ENCODE measurements at places on chromosomes 6 and 20.

DNA sequence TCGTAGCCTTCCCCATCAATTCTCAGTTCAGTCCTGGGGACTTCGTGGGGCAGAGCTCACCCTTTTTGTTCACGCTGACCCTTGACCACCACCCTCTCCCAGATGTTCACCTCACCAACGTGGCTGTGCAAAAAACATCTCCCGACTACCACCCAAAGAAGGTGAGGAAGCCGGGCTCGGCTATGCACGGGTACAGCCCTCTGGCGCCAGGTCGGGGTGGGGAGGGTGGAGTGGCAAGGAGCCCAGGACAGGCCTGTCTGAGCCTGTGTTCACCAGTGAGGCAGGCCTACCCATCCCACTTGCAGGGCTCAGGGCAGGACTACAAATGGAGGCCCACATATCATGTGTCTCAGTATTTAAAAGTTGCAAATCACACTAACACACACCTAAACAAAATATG lies 18.1 kb downstream of the PDRG1 start:
- DNase-seq, result no peak

DNA sequence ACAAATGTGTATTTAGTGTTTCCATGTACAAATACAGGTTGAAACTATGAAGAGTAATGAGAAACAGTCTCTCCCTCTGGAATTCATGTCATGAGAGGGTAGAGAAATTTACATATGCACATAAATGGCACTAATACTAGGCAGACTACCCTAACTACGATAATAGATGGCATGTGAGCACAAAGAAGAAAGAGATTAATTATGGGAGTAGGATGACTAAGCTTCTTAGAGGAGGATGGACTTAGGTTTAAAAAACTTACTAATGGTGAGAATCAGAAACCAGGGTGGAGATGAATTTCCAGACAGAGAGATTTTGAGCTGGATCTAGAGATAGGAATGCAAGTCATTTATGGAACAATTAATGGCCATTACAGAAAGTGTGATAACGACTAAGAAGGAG lies 225.3 kb upstream of the HTR1E start:
- no peak for DNase-seq

DNA sequence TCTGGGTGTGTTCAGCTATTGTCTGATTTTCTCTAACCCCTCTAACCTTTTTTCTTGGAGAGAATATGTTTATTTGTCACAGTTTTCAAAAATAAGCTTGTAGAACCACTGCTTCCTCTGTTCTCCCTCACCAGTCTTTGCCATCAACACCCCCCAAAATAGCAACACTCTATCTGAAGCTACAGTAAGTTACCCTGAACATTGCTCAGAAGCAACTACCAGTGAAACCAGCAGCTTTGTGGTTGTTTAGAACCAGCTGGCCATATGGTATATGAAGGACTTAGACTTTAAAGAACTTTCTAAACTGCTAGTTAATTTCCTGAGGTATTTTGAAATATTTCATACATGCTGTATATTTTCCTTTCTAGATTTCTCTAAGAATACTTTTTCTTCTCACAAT lies 242.9 kb downstream of the KHDRBS2 start:
- no peak for DNase-seq

DNA sequence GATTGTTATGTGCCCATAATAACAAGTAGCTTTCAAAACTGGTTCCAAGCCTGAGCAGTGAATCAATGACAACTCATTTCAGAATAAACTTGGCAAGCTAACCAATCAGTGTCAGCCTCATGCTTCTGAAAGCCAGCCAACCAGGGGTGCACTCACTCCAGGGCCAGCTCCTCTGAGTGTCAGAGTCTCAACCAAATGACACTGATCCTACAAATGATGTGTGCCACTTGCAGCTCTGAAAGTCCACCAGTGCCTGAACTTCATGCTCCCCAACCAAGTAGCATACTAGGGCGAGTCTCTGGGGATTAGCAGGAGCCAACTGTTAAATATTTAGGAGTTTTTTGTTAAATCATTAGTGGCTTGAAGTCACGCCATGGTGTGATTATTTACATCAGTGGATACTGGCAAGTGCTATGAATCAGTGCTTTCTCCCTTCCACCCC lies 4.5 kb downstream of the IYD start:
- no peak for DNase-seq

DNA sequence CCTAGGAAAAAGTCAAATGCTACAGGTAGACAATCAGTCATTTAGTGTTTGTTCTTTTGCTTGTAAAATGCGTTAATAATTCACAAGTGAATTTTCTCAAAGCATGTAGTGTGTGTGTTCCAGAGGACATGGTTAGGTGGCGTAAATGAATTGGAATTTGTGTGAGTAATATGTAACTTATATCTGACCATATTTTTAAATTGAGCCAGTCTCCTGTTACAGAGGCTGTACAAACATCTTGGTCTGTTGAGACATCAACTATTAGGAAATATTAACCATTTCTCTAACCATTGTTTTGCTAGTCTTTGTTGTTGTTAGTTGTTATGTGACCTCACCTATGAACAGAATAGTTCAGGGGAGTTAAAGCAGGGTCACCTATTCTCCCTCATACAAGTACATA lies 22.7 kb downstream of the MCM8 start:
- DNase-seq, result no peak

GRCh38 chr20:9311132-9311531 lies 203.3 kb upstream of the LAMP5 start:
- no peak for DNase-seq

DNA sequence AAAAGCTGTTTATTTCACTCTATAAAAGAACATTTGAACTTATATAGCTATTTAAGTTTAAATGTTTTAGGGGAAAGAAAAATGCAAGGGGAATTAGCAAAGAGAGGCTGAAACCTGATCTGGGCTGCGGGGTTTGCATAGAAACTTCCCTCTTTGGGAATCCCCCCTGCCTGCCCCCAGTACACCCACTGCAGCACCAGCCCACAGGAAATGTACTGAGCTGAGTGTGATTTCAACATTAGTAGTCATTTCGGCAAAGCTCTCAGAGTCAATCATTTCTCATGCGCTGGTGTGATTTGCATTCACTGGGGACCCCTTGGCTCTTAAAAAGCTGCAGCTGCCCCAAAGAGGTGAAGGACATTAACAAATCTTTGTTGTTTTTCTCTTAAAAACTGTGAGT lies 859.4 kb downstream of the MAFB start:
- DNase-seq, result no peak

- no peak for DNase-seq
These were observed 216.9 kb downstream of the EYA2 start for GRCh38 chr20:47111576-47111975.

DNA sequence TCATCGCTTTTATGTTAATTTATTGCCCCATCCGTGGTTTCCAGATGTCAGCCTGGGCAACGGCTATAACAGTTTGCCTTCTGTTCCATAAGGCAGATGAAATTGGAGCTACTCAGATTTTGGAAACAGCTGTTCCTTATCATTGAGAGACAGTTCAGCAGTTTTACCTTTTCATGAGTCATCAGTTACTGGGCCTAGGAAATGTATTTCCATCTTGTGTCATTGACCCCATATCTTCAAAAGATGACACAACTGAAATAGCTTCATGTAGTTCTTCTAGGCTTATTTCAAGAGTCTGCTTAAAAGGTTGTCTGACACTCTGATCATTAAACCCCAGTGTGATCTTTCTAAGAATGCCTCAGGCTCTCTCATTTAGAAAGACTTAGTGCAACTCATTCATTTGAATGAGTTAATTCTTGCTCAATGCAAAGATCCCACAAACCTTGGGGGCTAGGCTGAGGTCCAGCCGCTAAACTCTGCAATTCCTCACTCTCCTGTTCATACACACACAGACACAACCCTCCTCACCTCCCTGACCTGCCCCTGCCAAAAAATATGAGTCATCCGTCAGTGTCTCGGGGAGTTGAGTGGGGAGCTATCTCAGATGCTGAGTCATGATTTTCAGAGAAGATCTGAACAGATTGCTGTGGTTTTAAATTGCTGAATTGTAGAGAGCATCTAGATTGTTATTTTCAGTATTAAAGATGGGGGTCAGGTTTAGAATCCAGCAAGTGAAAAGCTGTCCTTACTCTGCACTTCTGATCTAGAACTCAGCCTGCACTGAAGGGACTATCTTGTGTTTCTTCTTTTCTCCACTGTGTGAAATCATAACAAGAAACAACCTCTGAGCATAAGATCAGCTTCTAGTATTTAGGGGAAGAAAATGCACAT lies 61.8 kb downstream of the RPP40 start:
- peak; percentile 90 for DNase-seq

DNA sequence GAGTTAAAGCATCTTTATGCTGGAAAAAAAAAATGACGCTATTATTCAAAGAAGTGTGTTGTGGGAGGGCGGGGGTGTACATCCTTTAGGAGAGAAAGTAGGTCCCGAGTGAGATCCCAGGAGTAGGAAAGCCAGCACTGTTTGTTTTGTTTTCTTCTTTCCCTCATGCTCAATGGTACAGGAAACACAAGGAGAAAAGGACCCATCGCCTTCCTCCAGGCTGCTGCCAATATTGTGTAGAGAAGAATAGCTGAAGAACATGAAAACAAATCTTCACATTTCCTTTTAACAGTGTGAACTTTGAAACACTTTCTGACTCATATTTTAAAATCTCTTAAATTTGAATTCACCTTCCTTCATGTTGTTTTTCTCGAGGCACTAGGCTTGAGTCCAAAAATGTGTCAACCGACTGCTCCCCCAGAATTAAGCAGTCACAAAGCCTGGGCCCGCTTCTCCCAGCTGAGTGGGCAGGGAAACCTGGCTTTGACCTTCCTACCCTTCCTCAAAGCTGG lies 22.3 kb downstream of the PPP1R16B start:
- DNase-seq, result no peak

DNA sequence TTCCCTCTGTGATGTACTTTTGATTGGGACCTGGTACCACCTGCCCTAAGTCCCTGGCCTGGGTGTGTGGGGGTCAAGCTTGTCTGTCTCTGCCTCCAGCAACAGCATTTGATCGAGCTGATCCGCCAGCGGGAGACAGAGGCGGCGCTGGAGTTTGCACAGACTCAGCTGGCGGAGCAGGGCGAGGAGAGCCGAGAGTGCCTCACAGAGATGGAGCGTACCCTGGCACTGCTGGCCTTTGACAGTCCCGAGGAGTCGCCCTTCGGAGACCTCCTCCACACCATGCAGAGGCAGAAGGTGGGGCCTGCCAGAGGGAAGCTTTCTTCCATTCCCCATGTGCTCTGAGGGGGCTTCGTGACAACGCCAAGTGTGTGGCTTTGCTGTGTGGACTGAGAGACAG lies 5.4 kb downstream of the GID8 start:
- no peak for DNase-seq

GRCh38 chr6:118146584-118146983 lies 239.5 kb downstream of the SLC35F1 start:
- no peak for DNase-seq

GRCh38 chr20:43947316-43947710 lies 32.7 kb downstream of the TOX2 start:
- peak; percentile 23 for DNase-seq

GRCh38 chr20:57289391-57290177 lies 23.1 kb upstream of the BMP7 start:
- DNase-seq, result no peak

- no peak for DNase-seq
These were observed 8.6 kb upstream of the FOXF2 start for GRCh38 chr6:1380625-1381427.

DNA sequence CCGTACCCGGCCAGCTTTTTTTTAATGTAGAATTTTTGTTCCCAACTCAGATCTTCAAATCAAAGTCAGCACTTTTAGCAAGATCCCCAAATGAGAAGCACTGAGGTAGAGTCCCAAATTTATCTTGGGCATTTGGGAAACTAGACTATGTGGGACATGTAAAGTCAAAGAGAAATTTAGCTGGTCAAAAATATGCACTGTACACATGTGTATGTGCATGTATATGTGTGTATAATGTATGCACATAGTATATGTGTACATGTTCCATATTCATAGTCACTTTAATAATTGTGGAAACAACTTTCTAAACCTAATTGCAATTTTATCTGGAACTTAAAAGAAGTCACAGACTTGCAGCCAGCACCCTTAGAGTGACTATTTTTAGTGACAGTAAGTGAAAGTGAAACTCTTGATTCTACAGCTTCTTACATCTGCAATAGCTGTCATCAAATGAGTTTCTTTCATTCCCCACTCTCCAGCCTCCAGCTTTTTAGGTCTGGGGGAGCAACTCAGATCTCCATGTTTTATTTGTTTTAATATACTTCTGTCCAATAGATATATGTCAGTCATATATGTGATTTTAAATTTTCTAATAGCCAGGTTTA lies 53.6 kb downstream of the CDC40 start:
- DNase-seq, result no peak

DNA sequence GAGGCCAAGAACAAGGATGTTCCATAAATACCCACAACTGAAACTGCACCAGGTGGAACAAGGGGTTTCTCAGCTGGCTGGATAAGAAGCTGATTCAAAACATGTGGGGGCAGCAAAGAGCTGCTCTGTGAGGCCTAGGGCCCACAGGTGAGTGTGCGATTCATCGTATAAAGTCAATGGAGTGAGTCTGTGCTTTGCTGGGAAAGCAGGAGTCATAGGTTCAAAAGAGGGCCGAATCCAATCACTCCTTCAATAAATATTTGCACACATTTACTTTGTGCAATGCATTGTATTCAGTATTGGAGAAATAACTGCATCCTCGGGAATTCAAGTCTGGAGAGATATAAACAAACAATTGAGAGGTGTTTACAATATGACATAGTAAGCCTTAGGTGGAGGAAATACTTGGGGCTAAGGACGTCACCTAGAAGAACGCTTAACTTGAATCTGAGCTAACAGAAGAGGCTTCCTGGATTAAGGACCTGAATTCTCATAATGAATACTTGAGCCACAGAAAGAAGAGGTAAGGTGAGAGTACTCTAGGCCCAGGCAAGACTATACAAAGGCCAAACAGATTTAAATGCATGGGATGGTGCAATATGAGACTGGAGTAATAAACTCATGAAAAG lies 83.7 kb upstream of the TMEM30A start:
- DNase-seq, result no peak

DNA sequence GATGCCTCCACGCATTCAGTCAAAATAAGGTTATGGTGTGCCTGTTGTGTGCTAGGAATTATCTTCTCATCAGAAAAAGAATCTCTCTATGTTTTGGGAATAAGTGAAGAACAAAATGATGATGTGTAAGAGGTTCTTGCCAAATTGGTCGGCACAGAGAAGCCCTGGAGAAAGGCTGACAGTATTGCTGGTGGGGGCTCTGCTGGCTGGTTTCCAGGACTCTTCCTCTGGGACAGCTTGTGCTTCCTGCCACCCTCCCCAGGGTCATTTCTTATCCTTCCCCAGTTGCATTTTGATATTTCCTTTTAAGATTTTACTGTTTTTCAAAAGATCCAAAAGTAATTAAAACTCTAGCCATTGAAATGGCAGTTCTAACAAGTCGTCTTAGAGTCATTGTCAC lies 22.1 kb downstream of the CST4 start:
- no peak for DNase-seq

Data from AG04449 (cell line).